K562 (cell line): ENCODE measurements at places on chromosomes 7 and 10. TPM values are rescaled to one million over a fixed set of nuclear protein-coding genes. Genes with fewer than 3 reads are reported as not detected.
A peak's percentile ranks its signal among the peaks of the same experiment; 100 is the strongest.

DNA sequence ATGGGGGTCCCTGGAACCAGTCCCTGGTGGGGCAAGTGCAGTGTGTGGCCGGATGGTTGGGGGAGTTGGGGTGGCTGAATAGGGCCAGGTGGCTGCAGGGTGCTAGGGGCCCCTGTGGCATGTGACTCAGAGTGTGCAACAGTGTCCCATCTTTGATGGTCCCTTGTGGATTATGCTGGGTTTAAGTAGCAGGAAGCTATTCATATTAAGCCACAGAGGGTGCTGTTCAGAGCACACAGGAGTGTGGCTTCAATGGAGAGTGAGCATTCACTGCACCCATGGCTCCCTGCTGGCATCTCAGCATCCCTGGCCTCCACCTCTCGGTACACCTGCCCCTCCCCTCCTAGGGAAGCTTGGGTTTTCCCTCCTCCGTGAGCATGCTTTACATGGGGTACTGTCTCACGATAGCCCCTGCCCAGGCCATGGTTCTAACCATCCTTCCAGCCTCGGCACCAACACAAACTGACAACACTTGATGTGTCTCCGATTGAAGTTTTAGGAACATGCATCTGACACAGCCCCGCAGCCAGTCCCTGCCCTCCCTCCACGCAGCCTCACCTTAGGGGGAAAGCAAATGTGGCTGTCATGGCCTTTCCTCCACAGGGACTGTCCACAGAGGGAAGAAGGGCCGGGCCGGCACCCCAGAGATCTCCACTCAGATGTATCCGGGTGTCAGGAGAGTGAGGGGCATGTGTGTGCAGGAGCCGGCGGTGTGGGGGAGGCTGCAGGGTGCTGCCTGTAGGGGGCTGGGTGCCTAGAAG lies 30.4 kb upstream of the PPIF start:
- peaks cover 5% of the 10 kb centered on the region; the same call in 1 of the 3 replicates for H3K36me3 ChIP-seq
- no peak for DNase-seq
- no peak overlapping the region for H3K4me3 ChIP-seq
- H3K4me1 ChIP-seq = peaks cover 25% of the 10 kb centered on the region
- H3K27ac ChIP-seq = no peak overlapping the region; the same call in 2 of the 3 replicates
- no peaks in the 10 kb centered on the region; the same call in 2 of the 3 replicates for H3K27me3 ChIP-seq

- no peak overlapping the region for H3K4me3 ChIP-seq
- no peaks in the 10 kb centered on the region for H3K36me3 ChIP-seq
- peaks cover 35% of the 10 kb centered on the region for H3K27me3 ChIP-seq
- no peak overlapping the region for H3K27ac ChIP-seq
- no peak for DNase-seq
- no peaks in the 10 kb centered on the region; the same call in 1 of the 2 replicates for H3K4me1 ChIP-seq
These were observed 173.0 kb upstream of the LANCL2 start for GRCh38 chr7:55191926-55192692.

DNA sequence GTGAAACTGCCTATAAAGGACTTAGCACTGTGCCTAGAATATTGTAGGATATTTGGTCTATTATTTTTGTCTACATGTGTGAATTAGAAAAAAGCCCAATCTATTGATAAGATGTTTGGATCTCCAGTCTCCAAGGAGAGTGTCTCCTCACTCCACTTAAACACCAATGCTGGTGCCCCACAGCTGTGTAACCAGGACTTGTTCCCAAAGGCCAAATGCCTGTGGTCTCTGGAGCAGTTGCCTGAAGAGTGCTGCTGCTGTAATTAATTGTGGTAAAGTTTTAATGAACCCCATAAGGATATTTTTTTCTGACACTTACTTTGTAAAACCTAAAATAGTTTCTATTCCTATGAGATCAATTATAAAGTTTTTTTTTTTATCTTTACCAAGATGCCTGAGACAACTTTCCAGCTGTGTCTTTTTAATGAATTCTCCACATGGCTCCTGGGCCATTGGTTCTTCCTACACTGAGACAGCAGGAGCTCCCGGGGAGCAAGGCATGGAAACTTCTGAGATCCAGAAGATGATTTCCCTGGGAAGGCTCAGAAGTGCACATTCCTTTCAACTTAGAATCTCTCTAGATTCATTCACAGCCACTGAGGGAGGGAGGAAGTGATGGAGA lies 11.2 kb upstream of the OR2A5 start:
- H3K27me3 ChIP-seq = no peaks in the 10 kb centered on the region
- no peaks in the 10 kb centered on the region for H3K4me1 ChIP-seq
- H3K27ac ChIP-seq = no peak overlapping the region
- no peak for DNase-seq
- H3K36me3 ChIP-seq = no peaks in the 10 kb centered on the region
- no peak overlapping the region for H3K4me3 ChIP-seq

DNA sequence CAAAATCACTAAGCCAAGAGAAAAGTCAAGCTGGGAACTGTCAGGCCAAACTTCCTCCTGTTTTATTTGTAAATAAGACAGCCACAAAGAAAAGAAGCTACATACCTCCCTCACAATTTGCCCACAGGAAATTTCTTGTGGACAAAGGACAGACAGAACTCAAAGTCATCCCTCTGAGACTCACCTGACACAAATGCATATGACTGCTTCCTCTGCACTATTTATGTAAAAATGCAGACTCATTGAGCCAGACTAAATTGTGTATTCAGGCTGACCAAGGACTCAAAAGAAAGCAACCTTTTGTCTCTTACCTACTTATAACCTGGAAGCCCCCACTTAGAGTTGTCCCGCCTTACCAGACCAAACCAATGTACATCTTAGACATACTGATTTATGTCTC lies 11.8 kb downstream of the TOMM7 start:
- H3K36me3 ChIP-seq = peaks cover 38% of the 10 kb centered on the region
- no peak for DNase-seq
- H3K27ac ChIP-seq = no peak overlapping the region

DNA sequence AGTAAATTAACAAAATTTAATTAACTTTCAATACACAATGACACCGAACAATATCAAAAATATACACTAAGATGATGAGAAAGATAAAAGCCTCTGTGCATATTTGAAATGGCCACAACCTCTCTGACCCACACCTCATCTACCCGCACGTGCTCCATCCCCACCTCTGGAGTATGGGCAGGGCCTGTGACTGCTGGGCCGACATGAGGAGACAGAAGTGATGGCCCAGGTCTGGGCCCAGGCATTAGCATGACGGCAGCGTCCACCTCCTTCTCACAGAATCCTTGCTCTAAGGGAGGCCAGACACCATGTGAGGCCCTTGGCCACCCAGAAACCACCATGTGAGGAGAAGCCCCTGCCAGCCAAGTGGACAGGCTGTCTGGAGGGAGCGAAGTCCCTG lies 122.1 kb upstream of the RNF32 start:
- H3K4me1 ChIP-seq = peaks cover 3% of the 10 kb centered on the region
- H3K4me3 ChIP-seq = no peak overlapping the region
- H3K27ac ChIP-seq = no peak overlapping the region
- H3K36me3 ChIP-seq = no peaks in the 10 kb centered on the region

GRCh38 chr7:117871778-117872538 lies 1.3 kb downstream of the CTTNBP2 start:
- H3K4me1 ChIP-seq = no peaks in the 10 kb centered on the region
- no peak for DNase-seq
- H3K27ac ChIP-seq = no peak overlapping the region

DNA sequence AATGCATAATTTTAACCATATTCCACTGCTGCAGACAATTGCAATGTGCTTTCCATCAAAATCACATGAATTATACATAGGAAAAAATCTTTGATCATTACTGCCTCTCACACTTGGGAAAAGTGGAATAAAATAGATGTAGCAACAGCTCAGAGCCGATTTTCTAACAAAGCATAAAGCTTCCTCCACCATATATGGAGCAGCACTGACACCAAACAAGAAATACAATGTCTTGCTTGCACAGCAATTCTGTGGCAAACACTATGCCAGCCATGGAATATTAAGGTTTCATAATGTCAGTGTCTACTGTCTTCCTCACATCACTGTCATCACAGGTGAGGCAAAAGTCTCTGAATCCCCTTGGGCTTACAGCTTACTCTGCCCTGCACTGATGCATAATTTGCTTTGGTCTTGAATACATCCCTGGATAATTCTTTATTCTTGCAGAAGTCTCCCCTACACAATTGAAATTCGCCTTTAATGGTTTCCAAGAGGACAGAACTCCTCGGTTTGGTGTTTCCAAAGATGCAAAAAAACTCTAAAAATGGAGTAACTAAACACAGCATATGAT lies 198.5 kb downstream of the CACNA2D1 start:
- H3K36me3 ChIP-seq = no peaks in the 10 kb centered on the region

GRCh38 chr7:105185290-105186010 lies 171.4 kb downstream of the KMT2E start:
- DNase-seq = no peak
- no peaks in the 10 kb centered on the region for H3K36me3 ChIP-seq
- H3K4me1 ChIP-seq = no peaks in the 10 kb centered on the region
- H3K27me3 ChIP-seq = no peaks in the 10 kb centered on the region
- H3K27ac ChIP-seq = no peak overlapping the region

DNA sequence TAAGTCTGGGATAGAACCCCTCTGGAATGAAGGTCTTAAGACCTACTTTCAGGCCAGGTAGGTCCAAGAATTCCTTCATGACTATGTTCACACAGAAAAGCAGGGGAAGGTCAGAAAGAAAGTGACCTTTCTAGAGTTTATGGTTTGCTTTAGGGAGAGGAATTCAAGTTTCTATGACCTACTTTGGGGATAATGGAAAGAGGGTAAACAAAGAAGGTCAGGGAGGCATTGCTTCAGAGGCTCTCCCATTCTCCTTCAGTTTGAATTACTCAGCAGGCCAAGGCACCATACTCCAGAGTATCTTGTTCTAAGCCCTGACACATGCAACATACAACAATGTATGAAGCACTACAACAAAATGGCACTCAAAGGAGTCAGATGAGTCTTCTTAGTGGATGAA lies 11.5 kb upstream of the MACC1 start:
- no peak overlapping the region for H3K27ac ChIP-seq
- no peak overlapping the region for H3K4me3 ChIP-seq
- H3K36me3 ChIP-seq = no peaks in the 10 kb centered on the region
- peaks cover 24% of the 10 kb centered on the region for H3K4me1 ChIP-seq
- H3K27me3 ChIP-seq = no peaks in the 10 kb centered on the region
- no peak for DNase-seq

GRCh38 chr7:98387131-98387530 lies 13.8 kb downstream of the BAIAP2L1 start:
- DNase-seq = no peak
- no peaks in the 10 kb centered on the region for H3K36me3 ChIP-seq
- no peak overlapping the region for H3K27ac ChIP-seq
- H3K4me3 ChIP-seq = no peak overlapping the region
- H3K4me1 ChIP-seq = no peaks in the 10 kb centered on the region

DNA sequence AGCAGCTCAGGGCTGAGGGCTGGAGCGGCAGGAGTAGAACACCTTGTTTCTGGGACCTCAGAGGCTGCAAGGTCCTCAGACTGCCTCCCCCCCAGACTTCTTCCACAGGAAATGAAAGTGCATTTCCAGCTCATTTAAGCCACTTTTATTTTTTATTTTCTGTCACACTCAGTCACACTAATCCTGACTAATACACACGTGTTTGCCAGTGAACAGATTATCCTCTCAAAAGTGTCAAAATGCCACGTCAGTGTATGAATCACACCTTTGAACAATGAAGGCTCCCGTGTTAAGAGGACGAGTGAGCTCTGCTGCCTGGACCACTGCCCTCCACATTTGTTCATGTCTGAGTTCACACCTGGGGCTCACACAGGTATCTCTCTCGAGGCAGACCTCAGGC lies 488.5 kb downstream of the DNAJB6 start:
- H3K4me1 ChIP-seq = no peaks in the 10 kb centered on the region
- H3K27me3 ChIP-seq = peaks cover 62% of the 10 kb centered on the region

DNA sequence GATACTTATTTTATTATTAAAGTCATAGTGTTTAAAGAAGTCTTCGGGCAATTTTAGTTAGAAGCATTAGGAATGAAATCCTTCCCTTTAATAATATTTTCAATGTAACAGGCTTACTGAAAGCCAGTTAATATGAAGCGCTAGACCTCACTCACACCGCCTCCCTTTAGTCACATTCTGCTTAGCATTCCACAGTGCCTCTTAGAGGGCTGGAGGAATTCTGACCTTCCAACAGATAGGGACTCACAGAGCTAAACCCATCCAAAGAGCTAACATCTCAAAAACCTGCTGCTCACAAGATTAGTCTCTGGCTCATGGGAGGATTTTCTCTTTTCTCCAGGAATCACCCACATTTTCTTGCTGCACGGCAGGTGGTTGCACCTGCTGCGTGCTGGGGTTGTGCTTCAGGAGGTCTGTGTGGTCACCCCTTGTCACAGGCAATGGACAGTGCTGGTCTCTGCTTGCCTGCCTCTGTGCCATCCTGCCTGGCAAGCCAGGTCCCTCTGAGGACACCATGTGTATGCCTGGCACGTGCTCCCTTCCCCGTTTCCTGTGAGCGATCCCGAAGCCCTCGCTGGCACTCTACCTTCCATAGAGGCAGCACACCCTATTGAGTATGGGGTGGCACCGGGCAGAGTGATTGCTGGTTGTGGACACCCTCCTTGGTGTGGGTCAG lies 91.8 kb downstream of the KLF6 start:
- H3K27me3 ChIP-seq = peaks cover 25% of the 10 kb centered on the region
- no peaks in the 10 kb centered on the region for H3K4me1 ChIP-seq
- no peak for DNase-seq
- H3K4me3 ChIP-seq = no peak overlapping the region
- no peaks in the 10 kb centered on the region for H3K36me3 ChIP-seq

- peaks cover 11% of the 10 kb centered on the region; the same call in 2 of the 3 replicates for H3K4me1 ChIP-seq
- no peaks in the 10 kb centered on the region for H3K27me3 ChIP-seq
- DNase-seq = no peak
- no peak overlapping the region for H3K4me3 ChIP-seq
- no peak overlapping the region for H3K27ac ChIP-seq
- no peaks in the 10 kb centered on the region for H3K36me3 ChIP-seq
These were observed 3.4 kb downstream of the TCF7L2 start for GRCh38 chr10:112953174-112954159.

GRCh38 chr7:91067242-91067641 lies 197.0 kb upstream of the FZD1 start:
- H3K27me3 ChIP-seq = no peaks in the 10 kb centered on the region
- no peaks in the 10 kb centered on the region for H3K4me1 ChIP-seq
- no peak overlapping the region for H3K4me3 ChIP-seq
- H3K27ac ChIP-seq = no peak overlapping the region
- no peaks in the 10 kb centered on the region for H3K36me3 ChIP-seq

- H3K4me3 ChIP-seq = peak overlapping the region; percentile 43
- H3K4me1 ChIP-seq = peaks cover 6% of the 10 kb centered on the region; the same call in 2 of the 3 replicates
- no peak for DNase-seq
- no peaks in the 10 kb centered on the region for H3K36me3 ChIP-seq
- peaks cover 23% of the 10 kb centered on the region for H3K27me3 ChIP-seq
These were observed 43.8 kb upstream of the FAM20C start for GRCh38 chr7:148543-148931.

DNA sequence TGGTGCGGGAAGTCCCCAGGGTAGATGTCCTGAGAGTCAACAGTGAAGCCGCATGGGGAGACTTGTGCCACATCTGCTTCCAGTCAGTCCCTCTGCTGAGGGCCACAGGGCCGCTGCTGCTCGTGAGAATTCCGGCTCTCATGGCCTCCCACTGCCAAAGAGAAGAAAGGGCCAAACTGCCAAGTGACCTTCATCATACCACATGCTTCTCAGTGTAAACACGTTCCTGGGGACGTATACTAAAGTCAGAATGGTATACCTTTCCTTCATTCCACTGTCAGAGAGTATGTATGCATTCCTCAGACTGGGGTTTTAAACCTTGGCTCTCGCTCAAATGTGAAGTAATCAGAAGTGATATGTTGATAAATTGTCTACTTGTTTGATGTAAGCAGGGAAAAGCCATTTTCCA lies 52.8 kb upstream of the SEC61G start:
- no peaks in the 10 kb centered on the region for H3K4me1 ChIP-seq
- no peak overlapping the region for H3K27ac ChIP-seq
- no peaks in the 10 kb centered on the region for H3K36me3 ChIP-seq

AKR1C8 gene
- total RNA-seq = 0.24 TPM in 1 of 2 replicates, not detected in the other

FBXL13 gene
- 27.0 and 27.4 TPM in 2 replicates for total RNA-seq

GRID2IP gene
- not detected in 2 replicates for total RNA-seq

CACNB2 gene
- 0.09 TPM in 1 of 2 replicates, not detected in the other for total RNA-seq

SPDYE11 gene
- not detected in 2 replicates for total RNA-seq

PTF1A gene
- total RNA-seq = not detected in 2 replicates

PNLIPRP2 gene
- total RNA-seq = 0.38 and 0.40 TPM in 2 replicates

CACNA2D1 gene
- total RNA-seq = 0.45 and 0.49 TPM in 2 replicates

EPHB4 gene
- 81.5 and 82.1 TPM in 2 replicates for total RNA-seq
